T-helper 2 cell treated with Interferon-gamma antibody and Interleukin-4, amounts not matched to agents 100 ng/mL and 5 ng/mL, for 36 hours (primary cell): ENCODE measurements at places on chromosomes 2 and 18. TPM values are rescaled to one million over a fixed set of nuclear protein-coding genes. Genes with fewer than 3 reads are reported as not detected.

HOXD13 gene
- not detected in 2 replicates for total RNA-seq

FOXD4L1 gene
- total RNA-seq: 0.34 and 0.50 TPM in 2 replicates

FRZB gene
- not detected in 2 replicates for total RNA-seq

MOCOS gene
- total RNA-seq: 0.07 and 0.30 TPM in 2 replicates

ANKRD62 gene
- total RNA-seq: not detected in 2 replicates

OST4 gene
- total RNA-seq: 351 and 367 TPM in 2 replicates

CIDEA gene
- total RNA-seq: not detected in 2 replicates

SCN3A gene
- 0.05 TPM in 1 of 2 replicates, not detected in the other for total RNA-seq

SGPP2 gene
- total RNA-seq: 0.57 and 0.70 TPM in 2 replicates

NYAP2 gene
- total RNA-seq: not detected in 2 replicates

TGFA gene
- 0.07 TPM in 1 of 2 replicates, not detected in the other for total RNA-seq

CXCR1 gene
- total RNA-seq: 1.6 and 2.0 TPM in 2 replicates

GCG gene
- not detected in 2 replicates for total RNA-seq
